ENCODE measurements at places on chromosomes 12 and 14. TPM values are rescaled to one million over a fixed set of nuclear protein-coding genes. Genes with fewer than 3 reads are reported as not detected.

TC2N gene
- total RNA-seq = 2.2 TPM

TCL1B gene
- total RNA-seq = not detected

RPGRIP1 gene
- total RNA-seq = not detected

AJUBA gene
- 18.8 TPM for total RNA-seq

PLBD1 gene
- total RNA-seq = 12.9 TPM

CLEC6A gene
- total RNA-seq = not detected

SAMD15 gene
- 1.4 TPM for total RNA-seq

ZNF891 gene
- 4.9 TPM for total RNA-seq

CLEC1B gene
- not detected for total RNA-seq

GLIPR1L1 gene
- total RNA-seq = not detected

GPR65 gene
- 1.3 TPM for total RNA-seq

PRH2 gene
- not detected for total RNA-seq

CFAP251 gene
- 2.9 TPM for total RNA-seq

PIWIL1 gene
- not detected for total RNA-seq

OR4K2 gene
- not detected for total RNA-seq

POU6F1 gene
- 36.2 TPM for total RNA-seq

DNAH10 gene
- 1.5 TPM for total RNA-seq

SOX5 gene
- total RNA-seq = 33.6 TPM

RNASE4 gene
- total RNA-seq = 102 TPM

KRT2 gene
- total RNA-seq = not detected

KLRC2 gene
- 0.57 TPM for total RNA-seq

OR6C6 gene
- not detected for total RNA-seq

STAC3 gene
- total RNA-seq = 1.3 TPM

PPP4R4 gene
- total RNA-seq = 14.2 TPM

WNT1 gene
- total RNA-seq = not detected

B4GALNT3 gene
- 1.8 TPM for total RNA-seq

TSPAN11 gene
- total RNA-seq = 0.60 TPM

RND1 gene
- 3.8 TPM for total RNA-seq

FKBP4 gene
- 90.6 TPM for total RNA-seq

CISTR gene
- total RNA-seq = not detected

P2RX2 gene
- total RNA-seq = not detected

SRGAP1 gene
- total RNA-seq = 5.7 TPM

RNASE7 gene
- total RNA-seq = not detected

ALDH1L2 gene
- 0.92 TPM for total RNA-seq

KERA gene
- not detected for total RNA-seq

MYF6 gene
- not detected for total RNA-seq

NTF3 gene
- 9.4 TPM for total RNA-seq

RTL1 gene
- 0.56 TPM for total RNA-seq

KRT71 gene
- total RNA-seq = not detected

TAS2R8 gene
- not detected for total RNA-seq

ARL1 gene
- 115 TPM for total RNA-seq

PAX9 gene
- not detected for total RNA-seq

OTUB2 gene
- total RNA-seq = 0.57 TPM

C12orf56 gene
- total RNA-seq = not detected

GRIN2B gene
- 0.05 TPM for total RNA-seq

PPP1R36 gene
- total RNA-seq = 0.36 TPM

TDP1 gene
- 9.7 TPM for total RNA-seq

SERPINA9 gene
- total RNA-seq = not detected

KRT72 gene
- total RNA-seq = not detected

IRAK3 gene
- 9.3 TPM for total RNA-seq

TBC1D30 gene
- total RNA-seq = 2.0 TPM

EML5 gene
- total RNA-seq = 59.4 TPM
